ENCODE measurements at places on chromosomes 3 and 15.
A peak's percentile ranks its signal among the peaks of the same experiment; 100 is the strongest.

DNA sequence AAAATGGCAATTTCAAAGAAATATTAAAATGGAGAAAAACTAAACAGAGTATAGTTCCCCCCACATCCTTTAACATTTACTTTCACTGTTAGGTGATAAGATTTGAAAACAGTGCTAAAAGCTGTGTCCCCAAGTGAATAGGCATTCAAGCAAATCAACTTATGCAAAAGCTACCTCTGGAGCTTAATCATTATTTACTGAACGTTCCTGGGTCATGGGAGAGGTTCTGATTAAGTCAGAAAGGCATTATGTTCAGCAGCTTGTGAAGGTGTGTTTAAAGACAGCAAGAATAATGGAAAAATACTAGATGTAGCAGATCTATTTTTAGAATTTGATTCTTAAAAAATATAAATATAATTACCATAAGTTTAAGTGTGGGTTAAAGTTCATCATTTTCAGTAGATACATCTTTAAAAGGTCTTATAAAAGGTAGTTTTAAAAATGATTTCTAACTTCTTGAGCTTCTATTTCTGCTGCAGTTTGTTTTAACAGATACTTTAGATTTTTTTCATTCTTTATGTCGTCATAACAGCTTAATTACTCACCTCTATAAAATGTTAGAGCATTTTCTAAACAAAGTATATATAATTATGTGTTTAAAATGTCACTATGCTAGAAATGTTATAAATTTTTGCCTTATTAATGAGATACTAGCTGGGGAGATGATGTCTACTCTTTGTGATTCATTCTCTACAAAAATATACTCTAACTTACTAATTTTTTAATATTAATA is 127.9 kb downstream of the MITF start:
- no peak for DNase-seq

- no peak for DNase-seq
Observed at GRCh38 chr3:70737666-70738290, 425.3 kb upstream of the MDFIC2 start.

- DNase-seq: peak; percentile 2
Observed at GRCh38 chr3:24101676-24102168, 156.6 kb downstream of the NR1D2 start.

GRCh38 chr3:67001086-67001861 is 3.2 kb downstream of the KBTBD8 start:
- peak; percentile 50 for DNase-seq

- no peak for DNase-seq
Observed at GRCh38 chr3:63724987-63725386, 72.5 kb downstream of the SNTN start.

- no peak for DNase-seq
Observed at GRCh38 chr3:122067214-122067550, 12.0 kb downstream of the CD86 start.

- no peak for DNase-seq
Observed at GRCh38 chr3:126340081-126340511, 17.1 kb downstream of the KLF15 start.

- DNase-seq: no peak
Observed at GRCh38 chr3:71902258-71903111, 117.5 kb upstream of the PROK2 start.

GRCh38 chr3:64022451-64023186 is 675 bp downstream of the PSMD6 start:
- DNase-seq: peak; percentile 12

DNA sequence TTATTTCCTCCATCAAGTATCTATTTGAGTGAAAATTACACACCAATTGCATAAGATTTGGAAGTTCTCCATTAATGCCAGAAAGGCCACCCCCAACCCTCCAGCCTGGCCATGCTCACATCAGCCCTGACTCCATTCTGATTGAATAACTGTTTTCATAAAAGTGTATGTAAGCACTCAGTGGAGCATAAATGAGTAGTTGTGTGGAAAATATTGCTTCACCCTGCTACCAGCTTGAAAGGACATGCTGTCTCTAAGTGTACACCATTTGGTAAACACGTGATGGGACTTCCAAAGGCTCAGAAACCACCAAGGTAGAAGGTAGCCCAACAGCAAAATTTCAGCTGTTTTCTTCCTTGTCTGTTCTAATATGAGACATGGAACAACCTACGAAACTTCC is 393.8 kb downstream of the ZNF385D start:
- DNase-seq: no peak

- no peak for DNase-seq
Observed at GRCh38 chr15:101064795-101065569, 145.8 kb downstream of the LRRK1 start.

DNA sequence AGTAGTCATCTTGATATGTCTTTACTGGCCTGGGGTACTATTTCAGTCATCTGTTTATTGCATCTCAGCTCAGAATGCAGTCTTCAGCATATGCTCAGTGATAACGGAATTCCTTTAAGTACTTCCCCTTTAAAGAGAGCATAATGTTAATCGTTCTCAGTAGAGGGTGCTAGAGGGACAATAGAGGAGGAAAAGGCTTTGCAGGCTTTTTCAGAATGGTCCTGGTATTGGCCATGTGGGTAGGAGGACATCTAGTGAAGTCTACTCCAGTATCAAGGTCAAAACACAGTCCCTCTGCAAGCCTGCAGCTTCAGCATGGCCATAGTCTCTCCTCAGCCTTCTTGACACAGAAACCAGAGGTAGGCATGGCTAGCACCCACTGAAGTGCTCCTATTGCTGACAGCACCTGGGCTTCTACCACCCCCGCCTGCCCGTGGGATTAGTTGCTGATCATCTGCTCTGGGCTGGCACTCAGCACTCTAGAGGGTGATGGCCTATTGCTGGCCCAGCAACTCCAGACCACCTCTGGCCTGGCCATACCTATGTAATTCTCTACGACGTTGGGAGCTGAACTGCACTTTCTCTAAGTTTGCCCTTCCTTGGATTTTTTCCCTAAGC is 65.4 kb downstream of the KCNH8 start:
- peak; percentile 8 for DNase-seq

- no peak for DNase-seq
Observed at GRCh38 chr3:146912241-146913015, 307.3 kb upstream of the PLSCR5 start.

GRCh38 chr3:85342915-85343314 is 384.1 kb downstream of the CADM2 start:
- DNase-seq: no peak

DNA sequence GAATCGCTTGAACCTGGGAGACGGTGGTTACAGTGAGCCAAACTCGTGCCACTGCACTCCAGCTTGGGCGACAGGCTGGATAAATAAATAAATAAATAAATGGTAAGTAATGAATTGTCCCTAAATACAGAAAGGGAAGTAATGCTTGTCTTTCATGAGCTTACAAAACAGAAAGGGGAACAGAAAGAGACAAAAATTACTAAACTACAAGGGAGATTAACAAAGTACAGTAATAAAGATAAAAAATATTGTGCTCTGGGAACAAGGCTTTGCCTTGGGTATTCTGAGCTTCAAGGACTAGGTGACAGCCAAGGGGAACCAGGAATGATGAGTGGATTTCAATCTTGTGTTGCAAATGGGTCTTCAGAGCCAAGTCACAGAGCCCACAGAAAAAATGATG is 9.2 kb upstream of the HLTF start:
- DNase-seq: no peak

GRCh38 chr3:99640214-99640851 is 1.9 kb downstream of the COL8A1 start:
- no peak for DNase-seq

GRCh38 chr3:16290007-16290826 is 25.2 kb downstream of the OXNAD1 start:
- no peak for DNase-seq

DNA sequence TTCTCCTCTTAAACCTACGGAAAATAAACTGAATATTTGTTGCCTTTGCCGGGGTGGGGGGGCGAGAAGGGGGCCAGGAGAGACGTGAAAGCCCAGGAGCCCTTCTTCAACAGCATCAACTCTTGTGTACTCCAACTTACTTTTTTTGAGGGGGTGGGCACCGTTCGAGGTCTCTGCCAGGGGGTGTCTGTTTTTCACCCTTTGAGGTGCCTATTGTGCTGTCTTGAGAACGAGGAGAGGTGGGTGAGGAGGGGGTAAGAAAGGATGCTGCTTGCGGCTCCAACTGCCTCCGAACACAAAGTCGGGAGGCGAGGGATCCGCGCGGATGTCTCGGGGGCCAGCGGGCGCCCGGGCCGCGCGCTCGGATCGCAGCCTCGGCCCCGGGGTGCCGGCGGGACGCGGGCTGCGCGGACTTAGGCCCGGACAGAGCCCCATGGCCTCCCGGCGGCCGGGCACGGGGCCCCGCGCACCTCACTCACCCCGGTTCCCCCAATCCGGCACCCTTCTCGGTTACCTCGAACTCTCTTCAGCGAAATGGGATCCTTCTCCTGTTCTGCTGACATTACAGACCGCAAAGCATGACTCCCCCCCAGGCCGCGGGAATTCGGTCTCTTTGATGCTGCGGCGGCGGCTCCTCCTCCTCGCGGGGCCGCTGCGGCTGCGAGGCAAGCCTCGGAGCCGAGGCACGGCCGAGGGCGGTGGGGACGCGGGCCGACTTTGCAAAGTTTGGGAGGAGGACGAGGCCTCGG is 650 bp downstream of the PYGO1 start:
- DNase-seq: no peak

- no peak for DNase-seq
Observed at GRCh38 chr3:155194973-155195957, 98.2 kb downstream of the STRIT1 start.

All from activated CD4-positive, alpha-beta T cell treated with anti-CD3 and anti-CD28 coated beads, Interleukin-2, amount 50 U/mL, for 16 hours (primary cell).